Posterior cingulate gyrus (tissue), 11 donors: ENCODE measurements at places on chromosomes 7 and 10.

- DNase-seq: no peak
Measured at GRCh38 chr10:14453593-14453992, 122.9 kb upstream of the FRMD4A start.

DNA sequence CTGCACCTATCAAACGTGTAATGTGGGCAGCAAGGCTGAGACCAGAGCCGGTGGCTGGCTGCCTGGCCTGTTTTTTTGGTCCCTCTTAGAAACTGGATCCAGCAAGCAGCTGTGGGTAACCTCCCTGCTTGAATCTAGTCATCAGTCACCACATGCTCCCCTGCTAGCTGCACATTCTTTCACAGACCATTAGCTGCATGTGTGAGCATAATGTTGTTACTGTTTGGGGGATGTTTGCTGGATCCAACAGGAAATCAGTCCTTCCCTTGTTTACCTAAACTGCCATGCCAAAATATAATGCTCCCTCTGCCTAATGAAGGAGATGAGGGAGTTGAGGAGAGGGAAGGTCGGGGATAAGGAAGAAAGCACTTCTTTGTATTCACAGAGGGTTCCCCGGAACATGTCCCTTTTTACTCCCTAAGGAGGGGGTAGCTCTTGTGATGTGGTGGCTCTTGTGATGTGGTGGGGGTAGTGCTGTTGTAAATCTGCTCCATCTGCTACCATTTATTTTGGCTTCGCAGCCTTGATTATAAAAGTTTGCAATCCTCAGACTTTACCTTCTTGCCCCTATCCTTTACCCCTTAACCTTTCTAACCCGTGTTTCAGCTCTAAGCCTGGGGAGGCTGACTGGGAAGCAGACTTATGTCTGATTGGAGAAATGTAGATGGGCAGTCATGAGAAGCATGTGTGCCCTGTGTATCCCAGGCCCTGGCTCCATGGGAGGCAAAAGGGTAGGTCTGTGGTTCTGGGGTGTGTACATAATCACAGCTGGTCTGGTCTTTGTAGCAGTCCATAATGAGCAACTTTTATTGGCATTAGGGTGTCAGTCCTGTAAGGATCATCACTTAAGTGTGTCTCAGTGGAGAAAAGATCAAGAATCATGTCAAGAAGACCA lies 20.8 kb downstream of the LOXL4 start:
- DNase-seq: no peak

GRCh38 chr7:90238583-90238982 lies 6.4 kb upstream of the CFAP69 start:
- no peak for DNase-seq

GRCh38 chr7:128093614-128094570 lies 62.7 kb upstream of the LRRC4 start:
- no peak for DNase-seq

DNA sequence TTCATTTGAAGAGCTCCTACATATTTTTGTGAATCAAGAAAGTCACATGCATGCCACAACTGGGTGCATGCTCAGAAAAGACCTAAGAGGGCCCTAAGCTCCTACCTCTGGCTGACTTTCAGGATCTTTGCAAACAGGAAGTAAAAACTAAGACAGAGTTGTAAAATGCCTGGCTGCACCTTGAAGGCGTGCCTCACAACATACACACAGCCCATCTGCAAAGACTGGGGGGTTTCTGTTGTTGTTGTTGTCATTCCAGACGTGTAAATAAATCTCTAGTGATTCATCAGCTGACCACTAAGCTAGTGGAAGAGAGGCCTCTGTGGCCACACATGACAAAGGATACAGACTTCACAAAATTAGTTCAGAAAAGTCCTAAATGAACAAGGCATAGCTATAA lies 31.8 kb downstream of the SMURF1 start:
- no peak for DNase-seq

GRCh38 chr10:122962405-122962804 lies 8.4 kb upstream of the C10orf88 start:
- DNase-seq: no peak

DNA sequence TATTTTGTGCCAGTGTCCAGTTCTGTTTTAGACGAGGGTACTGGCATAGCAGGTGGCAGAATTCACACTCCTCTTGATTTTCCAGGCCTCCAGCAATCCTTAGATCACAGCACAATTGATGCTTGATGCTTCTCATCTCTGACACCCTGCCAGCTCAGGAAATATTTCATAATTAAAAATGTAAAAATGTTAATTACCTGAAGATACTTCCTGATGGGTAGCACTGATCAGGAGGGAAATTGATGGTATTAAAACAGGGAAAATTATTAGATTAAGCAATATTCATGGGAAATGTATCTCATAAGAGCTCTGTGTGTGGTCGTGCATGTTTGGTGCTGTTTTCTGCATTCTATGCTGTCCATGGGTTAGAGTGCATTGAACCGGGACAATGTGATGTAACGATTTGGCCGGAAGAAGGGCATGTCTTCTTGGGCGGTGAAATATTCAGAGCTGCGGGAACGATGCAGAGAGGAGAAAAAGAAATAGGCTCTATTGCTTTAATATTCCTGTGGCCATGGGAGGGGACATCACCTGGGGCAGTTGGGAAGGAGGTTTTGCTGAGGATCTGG lies 43.7 kb upstream of the MKI67 start:
- DNase-seq: no peak

DNA sequence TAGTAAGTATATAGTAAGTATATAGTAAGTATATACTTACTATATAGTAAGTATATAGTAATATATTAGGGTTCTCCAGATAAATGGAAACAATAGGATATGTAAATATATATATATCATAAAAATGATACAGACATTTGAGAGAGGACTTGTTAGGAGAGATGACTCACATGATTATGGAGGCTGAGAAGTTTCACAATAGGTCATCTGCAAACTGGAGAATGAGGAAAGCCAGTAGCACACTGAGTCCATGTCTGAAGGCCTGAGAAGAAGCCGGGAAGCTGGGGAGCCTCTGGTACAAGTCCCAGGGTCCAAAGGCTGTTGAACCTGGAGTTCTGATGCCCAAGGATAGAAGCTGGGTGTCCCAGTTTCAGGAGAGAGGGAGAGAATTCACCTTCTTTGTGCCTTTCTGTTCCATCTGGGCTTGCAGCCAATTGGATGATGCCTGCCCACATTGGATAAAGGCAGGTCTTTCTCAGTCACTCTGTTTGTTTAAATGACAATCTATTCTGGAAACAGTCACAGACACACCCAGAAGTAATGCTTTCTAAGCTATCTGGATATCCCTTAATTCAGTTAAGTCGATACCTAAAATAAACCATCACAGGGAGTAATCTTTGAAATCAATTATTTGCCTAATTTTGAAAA lies 205.5 kb upstream of the CDC14C start:
- DNase-seq: no peak

GRCh38 chr7:96407427-96407826 lies 85.5 kb upstream of the SLC25A13 start:
- DNase-seq: no peak

DNA sequence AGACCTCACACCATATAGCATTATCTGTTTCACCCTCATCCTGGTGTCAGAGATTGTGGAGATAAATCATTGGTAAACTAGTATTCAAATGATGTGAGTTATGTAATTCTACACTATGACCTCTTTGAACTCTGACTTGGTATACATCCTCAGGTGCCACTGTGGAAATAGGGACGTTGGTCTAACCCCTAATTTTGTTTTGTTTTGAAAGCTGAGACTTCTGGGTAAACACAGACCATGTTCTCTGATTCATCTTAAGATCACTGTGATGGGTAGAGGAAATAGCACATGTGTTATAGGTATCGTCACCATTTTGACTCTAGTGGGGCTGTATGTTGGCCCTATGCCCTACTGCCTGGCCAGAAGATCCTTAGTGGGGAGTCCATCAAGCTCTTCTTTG lies 241.6 kb downstream of the CCDC7 start:
- no peak for DNase-seq

DNA sequence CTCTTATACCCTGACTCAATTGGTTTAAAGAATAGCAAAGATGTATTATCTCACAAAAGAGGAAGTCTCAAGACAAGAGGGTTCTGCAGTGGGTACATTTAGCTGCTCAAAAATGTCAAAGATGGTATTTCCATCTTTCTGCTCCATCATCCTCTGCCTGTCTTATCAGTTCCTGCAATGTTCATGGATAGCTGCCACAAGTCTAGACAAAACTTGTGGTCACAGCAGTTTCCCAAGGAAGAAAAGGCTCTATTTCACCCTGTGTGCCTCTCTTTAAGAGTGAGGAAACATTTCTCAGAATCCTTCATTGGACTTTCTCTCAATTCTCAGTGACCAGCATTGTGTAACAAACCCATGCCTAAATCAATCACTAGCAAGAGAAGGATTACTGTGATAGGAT lies 634.2 kb upstream of the AUTS2 start:
- no peak for DNase-seq

- DNase-seq: no peak
Measured at GRCh38 chr7:33452805-33453502, 323.6 kb downstream of the BBS9 start.

DNA sequence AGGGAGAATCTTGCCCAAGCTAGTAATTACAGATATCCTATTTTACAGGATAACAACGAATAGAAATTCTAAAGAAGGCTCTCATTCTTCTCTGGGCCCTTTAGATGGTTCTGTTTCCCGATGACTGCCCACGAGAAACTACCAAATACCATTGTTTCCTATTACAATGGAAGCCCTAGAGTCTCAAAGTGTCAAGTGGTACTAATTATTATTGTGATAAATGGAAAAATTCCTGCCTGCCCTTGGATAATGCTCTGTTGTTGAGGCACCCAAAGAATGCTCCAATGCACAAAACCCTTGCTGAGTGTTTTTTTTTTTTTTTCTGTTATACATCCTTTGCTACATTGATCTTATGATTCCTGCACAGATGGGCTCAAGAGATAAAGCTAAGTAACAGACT lies 504.5 kb downstream of the XPNPEP1 start:
- DNase-seq: no peak

- no peak for DNase-seq
Measured at GRCh38 chr7:43869867-43870240, 537 bp upstream of the MRPS24 start.

DNA sequence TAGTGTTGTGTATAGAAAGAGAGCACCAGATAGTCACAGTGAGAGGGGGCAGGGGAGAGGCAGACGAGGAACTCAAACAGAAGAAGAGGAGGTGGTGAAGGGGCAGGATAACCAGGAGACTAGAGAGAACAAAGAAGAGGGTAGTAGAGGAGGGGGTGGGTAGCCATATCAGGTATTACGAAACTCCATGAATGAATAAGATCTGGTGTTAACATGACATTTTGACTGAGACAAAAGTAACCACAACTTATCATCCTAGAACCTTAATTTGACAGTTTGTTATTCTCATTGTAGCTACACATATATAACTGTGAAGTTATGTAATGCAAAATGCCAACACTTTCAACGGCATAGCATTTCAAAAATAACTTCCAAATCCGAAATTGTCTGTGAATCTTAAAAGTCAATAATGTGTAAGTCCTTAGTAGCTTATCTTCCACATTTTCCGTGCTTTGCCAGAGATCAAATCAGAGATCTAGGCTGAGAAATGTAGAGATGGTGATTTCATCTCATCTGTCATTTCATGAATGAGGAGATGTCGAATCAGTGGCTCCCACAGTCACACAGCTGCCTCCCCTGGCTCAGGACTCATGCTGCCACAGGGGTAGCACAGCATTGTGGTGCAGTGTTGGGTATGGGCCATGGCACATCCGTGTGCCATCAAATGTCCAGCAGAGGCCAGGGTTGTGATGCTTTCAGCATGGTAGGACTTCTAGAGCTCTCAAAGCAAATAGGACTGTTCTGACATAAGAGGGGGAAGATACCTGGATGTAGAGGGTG lies 202.1 kb downstream of the HECW1 start:
- no peak for DNase-seq

GRCh38 chr10:69172241-69172982 lies 7.6 kb upstream of the SUPV3L1 start:
- DNase-seq: no peak

DNA sequence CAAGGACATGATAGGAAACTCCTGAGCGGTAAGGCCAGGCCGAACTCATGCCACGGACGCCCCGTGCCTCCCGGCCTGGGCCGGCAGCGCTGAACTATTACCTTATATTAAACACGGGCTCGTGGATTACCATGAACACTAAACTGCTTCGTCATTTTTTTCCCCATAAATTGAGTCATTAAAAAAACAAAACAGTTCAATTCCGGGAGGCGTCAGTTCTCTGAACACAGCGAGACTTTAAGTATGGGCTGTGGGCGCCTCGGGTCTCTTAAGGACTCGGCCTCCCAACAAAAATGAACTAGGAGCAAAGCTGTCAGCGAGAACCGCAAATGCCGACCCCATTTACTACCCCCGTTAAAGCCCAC lies 519 bp downstream of the PITRM1 start:
- no peak for DNase-seq

- no peak for DNase-seq
Measured at GRCh38 chr10:124534826-124535601, 73.4 kb downstream of the LHPP start.

DNA sequence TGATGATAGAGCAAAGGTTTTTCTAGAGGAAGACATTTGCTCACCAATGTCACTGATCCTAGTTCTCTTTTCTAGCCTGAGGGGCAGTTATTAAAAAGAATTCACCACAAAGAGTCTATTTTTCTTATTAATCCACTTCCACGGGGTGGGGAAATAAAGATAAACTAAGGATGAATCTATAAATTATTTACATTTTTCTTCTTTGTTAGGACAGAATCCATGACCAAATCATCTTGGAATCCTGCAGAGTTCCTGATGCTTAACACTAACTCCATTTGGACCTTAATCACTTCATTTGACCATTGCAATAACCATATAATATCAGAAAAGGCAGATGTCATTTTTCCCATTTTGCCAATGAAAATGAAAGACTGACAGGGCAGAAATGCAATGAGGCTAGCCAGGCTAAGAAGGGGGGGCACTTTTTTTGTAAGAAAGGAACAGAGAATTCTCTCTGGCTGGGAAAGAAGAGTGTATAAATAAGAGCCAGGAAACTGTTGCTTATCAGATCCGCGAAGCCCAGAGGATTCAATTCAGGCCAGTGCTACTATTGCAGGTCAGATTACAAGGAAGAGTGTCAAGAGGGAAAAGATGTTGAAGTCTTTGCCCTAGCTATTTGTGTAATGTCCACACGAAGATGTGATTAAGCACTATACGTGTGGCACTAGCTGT lies 433.2 kb downstream of the TNS3 start:
- DNase-seq: no peak

- DNase-seq: no peak
Measured at GRCh38 chr10:116798859-116799258, 50.4 kb upstream of the ENO4 start.

GRCh38 chr7:93737953-93738352 lies 152.6 kb downstream of the TFPI2 start:
- no peak for DNase-seq

DNA sequence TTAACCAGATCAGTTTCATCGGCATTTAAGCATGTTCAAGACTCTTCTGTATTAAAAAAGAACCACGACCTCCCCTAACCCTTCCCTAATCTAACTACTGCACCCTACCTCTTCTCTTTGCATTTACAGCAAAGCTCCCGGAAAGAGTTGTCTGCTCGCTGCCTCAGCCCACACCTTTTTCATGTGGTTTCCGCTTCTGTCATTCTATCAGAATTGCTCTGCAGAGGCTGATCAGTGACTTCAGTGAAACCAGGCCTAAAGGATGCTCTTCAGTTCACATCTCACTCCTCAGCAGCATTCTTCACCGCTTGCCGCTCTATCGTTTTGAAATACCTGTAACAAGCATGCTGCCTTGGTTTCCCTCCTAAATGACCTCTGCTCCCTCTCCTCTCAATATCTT lies 160.9 kb downstream of the SDK1 start:
- no peak for DNase-seq
